ENCODE measurements at places on chromosomes 11 and 22.
A peak's percentile ranks its signal among the peaks of the same experiment; 100 is the strongest.

- peak overlapping the region; percentile 81 for H3K27ac ChIP-seq
- H3K27me3 ChIP-seq: no peaks in the 10 kb centered on the region
- no peak overlapping the region for H3K4me3 ChIP-seq
- peaks cover 20% of the 10 kb centered on the region for H3K36me3 ChIP-seq
- DNase-seq: no peak
Measured at GRCh38 chr11:36229091-36229705, 60.0 kb downstream of the COMMD9 start.

GRCh38 chr22:41976070-41976901, 7.0 kb downstream of the SEPTIN3 start:
- no peak overlapping the region for H3K27ac ChIP-seq
- no peaks in the 10 kb centered on the region for H3K36me3 ChIP-seq
- DNase-seq: peak; percentile 45
- H3K27me3 ChIP-seq: peaks cover 66% of the 10 kb centered on the region

- H3K36me3 ChIP-seq: peaks cover 1% of the 10 kb centered on the region
- H3K27ac ChIP-seq: peak overlapping the region; percentile 45
- no peaks in the 10 kb centered on the region for H3K27me3 ChIP-seq
- H3K4me3 ChIP-seq: no peak overlapping the region
Measured at GRCh38 chr22:42321908-42322561, 51.6 kb upstream of the TCF20 start.

DNA sequence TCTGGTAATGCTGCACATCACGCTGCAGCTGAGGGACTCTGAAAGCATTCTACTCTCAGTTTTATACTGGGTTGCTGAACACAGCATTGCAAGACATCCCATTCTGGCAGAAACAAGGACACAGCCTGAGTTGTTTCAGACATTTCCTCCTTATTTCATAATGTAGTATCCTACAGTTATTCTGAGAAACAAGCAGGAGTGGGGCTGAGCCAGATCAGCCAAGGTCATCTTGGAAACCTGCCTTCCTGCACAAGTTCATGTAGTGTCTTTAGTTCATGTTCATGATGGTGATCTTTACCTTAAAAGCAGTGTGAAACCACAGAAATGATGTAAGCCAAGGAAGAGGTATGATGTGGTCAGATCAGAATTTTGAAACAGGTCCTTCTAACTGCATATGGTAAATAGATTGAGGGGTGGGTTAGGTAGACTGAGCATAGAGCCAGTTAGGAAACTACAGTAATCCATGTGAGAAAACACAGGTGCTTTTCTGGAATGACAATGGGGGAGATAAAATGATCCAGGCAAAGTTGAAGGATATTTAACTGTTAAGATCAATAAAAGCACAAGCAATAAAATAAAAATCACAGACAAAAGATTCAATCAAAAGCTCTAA, 1686.8 kb downstream of the LRRC4C start:
- no peaks in the 10 kb centered on the region for H3K27me3 ChIP-seq
- DNase-seq: no peak
- no peak overlapping the region for H3K27ac ChIP-seq
- H3K4me3 ChIP-seq: no peak overlapping the region
- H3K36me3 ChIP-seq: no peaks in the 10 kb centered on the region

DNA sequence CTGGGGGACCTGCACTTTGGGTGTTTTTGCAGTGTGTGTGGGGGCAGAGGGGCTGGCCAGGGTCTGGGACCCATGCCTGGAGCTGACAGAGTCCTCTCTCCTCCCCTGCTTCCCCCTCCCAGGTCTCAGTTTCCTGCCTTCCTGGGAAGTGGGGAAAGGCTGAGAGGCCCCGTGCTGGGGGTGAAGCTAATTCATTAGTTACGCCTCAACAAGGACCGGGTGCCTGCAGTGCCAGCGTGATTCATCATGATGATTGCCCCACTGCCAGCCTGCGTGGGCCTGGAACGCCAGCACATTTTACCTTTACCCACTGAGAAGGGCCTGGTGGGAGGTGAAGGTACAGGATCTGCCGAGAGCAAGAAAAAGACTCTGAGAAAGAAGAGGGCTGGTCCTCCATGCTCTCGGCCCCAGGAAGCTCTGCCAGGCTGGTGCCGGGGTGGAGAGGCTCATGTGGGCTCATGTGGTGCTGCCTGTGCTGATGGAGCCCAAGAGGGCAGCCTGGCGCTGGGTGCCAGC, 2.9 kb upstream of the LRRC10B start:
- no peak overlapping the region for H3K27ac ChIP-seq
- H3K36me3 ChIP-seq: no peaks in the 10 kb centered on the region
- peaks cover 55% of the 10 kb centered on the region for H3K27me3 ChIP-seq
- no peak for DNase-seq

- no peak overlapping the region for H3K27ac ChIP-seq
- peaks cover 27% of the 10 kb centered on the region for H3K4me1 ChIP-seq
- H3K27me3 ChIP-seq: no peaks in the 10 kb centered on the region
- DNase-seq: no peak
- H3K4me3 ChIP-seq: no peak overlapping the region
Measured at GRCh38 chr11:46669711-46670139, 30.7 kb downstream of the ARHGAP1 start.
